HT1080 (cell line): ENCODE measurements at places on chromosomes 1 and 21. TPM values are rescaled to one million over a fixed set of nuclear protein-coding genes. Genes with fewer than 3 reads are reported as not detected.
A peak's percentile ranks its signal among the peaks of the same experiment; 100 is the strongest.

Gene UROD
- total RNA-seq, result 134 and 140 TPM in 2 replicates

DNA sequence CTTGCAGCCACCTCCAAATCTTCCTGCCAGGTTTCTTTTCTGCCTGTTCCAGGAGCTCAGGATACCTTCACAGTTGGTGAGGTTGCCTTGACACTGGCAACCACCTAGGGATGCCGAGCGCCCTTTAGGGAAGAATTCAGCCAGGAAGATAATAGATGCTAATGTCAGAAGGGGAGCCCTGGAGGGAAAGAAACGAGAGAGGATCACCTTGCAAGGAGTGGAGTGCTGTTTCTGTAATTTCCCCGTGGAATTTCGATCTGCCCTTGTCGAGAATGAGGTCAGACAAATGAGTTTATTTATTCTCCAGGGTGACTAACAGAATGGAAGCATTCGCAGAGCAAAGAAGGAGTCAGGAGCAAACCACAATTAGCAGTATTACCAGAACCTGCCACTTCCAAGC is 315.8 kb upstream of the KAZN start:
- peak; percentile 8 for DNase-seq

DNA sequence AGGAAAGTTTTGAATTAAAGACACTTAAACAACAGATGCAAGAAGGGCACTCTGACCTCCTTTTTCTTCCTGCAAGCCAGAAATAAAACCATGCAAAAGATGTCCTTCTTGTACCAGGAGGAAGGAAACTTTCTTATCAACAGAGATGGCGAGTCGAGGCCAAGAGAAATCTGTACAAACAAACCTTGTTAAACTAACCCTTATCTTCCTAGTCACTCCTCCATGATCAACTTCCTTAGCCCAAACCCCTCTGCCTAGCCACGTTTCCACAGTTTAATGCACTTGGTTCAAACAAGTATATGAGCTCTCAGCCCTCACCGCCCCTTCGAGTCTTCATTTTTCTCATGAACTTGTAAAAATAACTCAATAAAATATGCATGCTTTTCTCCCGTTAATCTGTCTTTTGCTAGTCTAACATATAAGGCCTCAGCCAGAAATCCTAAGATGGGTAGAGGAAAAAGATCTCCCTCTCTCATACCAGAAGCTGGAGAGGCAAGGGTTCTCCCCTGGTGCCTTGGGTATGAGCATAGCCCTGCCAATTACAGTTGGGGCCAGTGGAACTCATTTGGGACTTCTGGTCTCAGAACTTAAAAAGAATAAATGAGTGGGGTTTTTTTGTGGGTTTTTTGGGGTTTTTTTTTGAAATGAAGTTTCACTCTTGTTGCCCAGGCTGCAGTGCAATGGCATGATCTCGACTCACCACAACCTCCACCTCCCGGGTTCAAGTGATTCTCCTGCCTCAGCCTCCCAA is 141.7 kb upstream of the SOD1 start:
- DNase-seq, result no peak

GRCh38 chr1:35406103-35406502 is 137.6 kb downstream of the ZMYM4 start:
- peak; percentile 10 for DNase-seq

GRCh38 chr21:32658524-32658923 is 46.3 kb upstream of the CFAP298 start:
- DNase-seq, result no peak

Gene TCHHL1
- not detected in 2 replicates for total RNA-seq

GRCh38 chr1:175192630-175193526 is at the start of gene KIAA0040:
Gene KIAA0040 (minus strand): TSS chr1:175192776. CDS start chr1:175161013, 31,763 bp downstream.
- DNase-seq, result no peak

Gene COL9A2
- total RNA-seq, result 0.07 and 0.43 TPM in 2 replicates
